Activated CD4-positive, alpha-beta T cell treated with anti-CD3 and anti-CD28 coated beads, Interleukin-2, amount 50 U/mL, for 24 hours (primary cell): ENCODE measurements at places on chromosomes 12 and 14.
A peak's percentile ranks its signal among the peaks of the same experiment; 100 is the strongest.

GRCh38 chr14:104932676-104933631 is 8.3 kb downstream of the PLD4 start:
- DNase-seq, result peak; percentile 86

GRCh38 chr14:64400829-64401459 is 12.8 kb downstream of the MTHFD1 start:
- no peak for DNase-seq

- no peak for DNase-seq
These were observed 27.0 kb downstream of the TUNAR start for GRCh38 chr14:95903616-95904107.

DNA sequence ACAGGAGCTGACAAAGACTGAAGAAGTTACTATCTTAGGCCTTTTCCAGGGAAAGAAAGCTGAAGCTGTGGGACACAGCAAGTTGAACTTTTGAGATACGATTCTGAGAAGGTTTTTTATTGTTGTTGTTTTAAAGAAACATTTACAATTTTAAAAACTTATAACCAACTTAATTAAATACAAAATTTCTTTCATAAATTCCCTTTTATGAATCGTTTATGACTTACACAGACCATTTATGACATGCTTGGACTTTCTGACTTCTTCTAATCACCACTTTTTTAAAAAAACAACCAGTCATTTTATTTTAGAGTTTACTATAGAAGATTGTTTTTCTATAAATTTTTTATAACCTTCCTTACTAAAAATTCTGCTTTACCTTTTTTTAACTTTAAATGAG is 68.7 kb downstream of the DHRS2 start:
- DNase-seq, result no peak

- no peak for DNase-seq
These were observed 47.8 kb downstream of the MYRFL start for GRCh38 chr12:69872804-69873203.

GRCh38 chr14:49287004-49287403 is 299.2 kb downstream of the RPS29 start:
- no peak for DNase-seq

GRCh38 chr12:117863002-117863709 is 105.6 kb downstream of the KSR2 start:
- no peak for DNase-seq

- DNase-seq, result no peak
These were observed 25.6 kb upstream of the CHPT1 start for GRCh38 chr12:101671833-101672232.

GRCh38 chr12:118290130-118290529 is 82.6 kb downstream of the TAOK3 start:
- no peak for DNase-seq

DNA sequence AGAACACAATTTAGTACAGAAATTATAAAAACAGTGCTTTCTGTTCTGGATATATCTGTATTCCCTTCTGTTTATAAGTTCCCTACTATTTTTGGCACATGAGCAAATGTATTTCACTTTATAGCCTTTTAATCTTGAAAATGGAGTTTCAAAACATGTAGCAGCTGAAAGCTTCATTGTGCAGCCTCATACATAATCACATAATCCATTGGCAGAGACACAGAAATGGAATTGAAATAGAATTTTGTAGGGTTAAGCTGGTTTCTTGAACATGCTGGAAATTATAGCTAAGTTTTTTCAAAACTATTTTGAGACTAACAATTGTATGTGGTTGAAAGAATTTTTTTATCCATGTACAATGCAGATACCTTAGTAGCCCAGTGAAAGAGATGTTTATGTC is 614.3 kb upstream of the MDGA2 start:
- DNase-seq, result no peak

- no peak for DNase-seq
These were observed 844 bp downstream of the DPF3 start for GRCh38 chr14:72892879-72893635.

DNA sequence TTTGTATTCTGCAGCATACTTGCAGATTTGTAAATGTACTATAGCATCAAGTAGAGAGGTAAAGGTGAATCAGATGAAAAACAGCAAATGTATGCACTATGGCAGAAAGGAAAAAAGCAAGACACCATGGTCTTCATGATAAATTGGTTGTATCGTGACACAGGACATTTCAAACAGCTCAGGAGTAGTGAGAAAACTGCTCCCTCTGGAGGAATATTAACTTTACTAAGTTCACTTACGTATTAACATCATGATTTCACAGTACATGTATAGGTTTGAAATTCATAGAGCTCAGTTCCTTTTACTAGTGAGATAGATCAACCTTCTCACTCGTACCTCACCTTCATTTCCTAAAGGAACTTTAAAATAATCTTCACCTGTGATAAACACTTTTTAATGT is 6.5 kb downstream of the MBIP start:
- DNase-seq, result no peak

DNA sequence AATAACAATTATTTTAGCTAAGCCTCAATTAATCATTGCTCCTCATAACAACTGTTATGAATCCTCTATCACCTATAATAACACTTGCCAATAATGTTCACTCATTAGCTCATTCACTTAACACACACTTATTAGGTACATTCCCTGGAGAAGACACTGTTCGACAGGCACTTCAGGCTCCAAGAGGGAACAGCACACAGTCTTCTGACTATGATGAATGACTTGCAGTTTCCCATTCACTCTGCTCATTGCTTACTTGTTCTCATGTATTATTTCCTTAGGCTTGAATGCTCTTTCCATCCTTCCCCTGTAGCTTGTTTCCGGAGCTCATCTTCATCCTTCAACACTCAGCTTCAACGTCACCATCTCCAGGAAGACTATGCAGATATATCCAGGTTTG is 437.3 kb downstream of the TMEM132D start:
- DNase-seq, result no peak
